H4 (cell line): ENCODE measurements at places on chromosomes 7 and 10. TPM values are rescaled to one million over a fixed set of nuclear protein-coding genes. Genes with fewer than 3 reads are reported as not detected.

The CALU gene
- 462 and 489 TPM in 2 replicates for total RNA-seq

The PIK3AP1 gene
- 0.43 TPM in 1 of 2 replicates, not detected in the other for total RNA-seq

The OPN1SW gene
- total RNA-seq = not detected in 2 replicates

The PRKCQ gene
- total RNA-seq = 6.3 and 6.8 TPM in 2 replicates

The REEP3 gene
- 19.4 and 29.9 TPM in 2 replicates for total RNA-seq

- DNase-seq = no peak
Observed at GRCh38 chr7:155333346-155334234, 35.9 kb downstream of the INSIG1 start.

DNA sequence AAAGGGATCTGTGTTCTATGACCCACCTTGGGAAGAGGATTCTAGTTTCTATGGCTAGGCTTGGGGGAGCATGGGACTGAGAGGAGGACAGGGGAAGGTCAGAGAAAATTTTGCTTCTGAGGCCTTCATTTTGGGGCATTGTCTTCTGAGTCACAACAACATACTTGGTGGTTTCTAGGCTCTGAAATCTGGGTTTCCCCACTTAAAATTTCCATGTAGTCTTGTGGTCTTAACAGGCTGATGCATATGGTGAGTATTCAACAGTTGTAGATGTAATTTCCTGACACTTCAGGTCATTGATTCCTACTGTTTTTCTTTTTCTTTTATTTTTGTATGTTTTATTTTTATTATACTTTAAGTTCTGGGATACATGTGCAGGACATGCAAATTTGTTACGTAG lies 88.5 kb downstream of the ANKRD7 start:
- no peak for DNase-seq

DNA sequence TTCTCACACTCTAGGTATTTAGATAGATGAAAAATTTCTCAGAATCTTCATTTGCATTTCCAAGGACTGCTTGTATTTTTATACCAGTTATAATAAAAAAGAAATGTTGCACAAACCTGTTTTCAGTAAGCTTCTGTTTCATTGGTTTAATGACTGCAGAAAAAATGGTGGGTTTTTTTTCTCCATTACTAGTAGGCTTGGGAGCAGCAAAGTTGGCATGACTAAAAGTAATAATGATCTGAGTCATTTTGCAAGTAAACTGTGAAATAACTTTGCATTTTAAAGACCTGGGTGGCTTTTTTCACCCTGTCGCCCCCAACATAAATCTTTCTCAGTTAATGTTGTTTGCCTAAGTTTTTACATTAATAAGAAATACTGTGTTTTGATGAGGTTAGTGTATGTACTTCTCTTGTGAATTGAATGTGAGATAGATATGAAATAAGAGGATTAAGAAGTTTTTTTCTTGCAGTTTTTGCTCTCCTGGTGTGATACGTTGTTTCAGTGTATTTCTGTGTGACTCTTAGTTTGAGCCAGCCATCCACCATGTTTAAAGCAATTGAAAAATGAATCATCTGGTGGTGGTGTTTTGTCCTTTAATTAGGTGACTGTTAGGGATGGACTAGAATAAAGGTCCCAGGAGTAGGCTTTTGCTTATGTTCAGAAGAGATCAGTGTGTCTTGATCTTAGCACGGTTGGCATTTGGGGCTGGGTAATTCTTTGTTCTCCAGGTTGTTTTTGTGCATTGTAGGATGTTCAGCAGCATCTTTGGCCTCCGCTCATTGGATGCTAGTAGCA lies 1.8 kb downstream of the GNAI1 start:
- no peak for DNase-seq

GRCh38 chr10:74223755-74224529 lies 72.9 kb downstream of the ADK start:
- no peak for DNase-seq

DNA sequence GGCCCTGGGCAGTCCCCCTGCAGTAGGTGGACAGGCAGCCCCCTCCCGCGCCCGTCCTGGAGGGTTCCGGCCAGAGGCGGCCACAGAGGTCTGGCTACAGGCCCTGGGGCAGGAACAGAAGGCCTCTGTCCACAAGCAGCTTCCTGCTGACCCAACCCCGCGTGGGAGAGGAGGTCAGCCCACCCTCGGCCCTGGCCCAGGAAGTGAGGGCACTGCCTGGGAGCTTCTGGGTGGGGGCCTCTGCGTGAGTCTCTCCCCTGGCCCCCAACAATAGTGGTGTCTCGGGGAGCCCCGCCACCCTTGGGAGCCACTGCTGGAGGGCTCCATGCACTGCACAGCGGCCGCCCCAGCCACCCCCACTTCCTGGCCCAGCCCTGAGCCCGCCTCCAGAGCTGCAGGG lies 4.7 kb downstream of the MICALL2 start:
- no peak for DNase-seq

GRCh38 chr7:19145434-19146115 lies 354 bp upstream of the FERD3L start:
- no peak for DNase-seq

DNA sequence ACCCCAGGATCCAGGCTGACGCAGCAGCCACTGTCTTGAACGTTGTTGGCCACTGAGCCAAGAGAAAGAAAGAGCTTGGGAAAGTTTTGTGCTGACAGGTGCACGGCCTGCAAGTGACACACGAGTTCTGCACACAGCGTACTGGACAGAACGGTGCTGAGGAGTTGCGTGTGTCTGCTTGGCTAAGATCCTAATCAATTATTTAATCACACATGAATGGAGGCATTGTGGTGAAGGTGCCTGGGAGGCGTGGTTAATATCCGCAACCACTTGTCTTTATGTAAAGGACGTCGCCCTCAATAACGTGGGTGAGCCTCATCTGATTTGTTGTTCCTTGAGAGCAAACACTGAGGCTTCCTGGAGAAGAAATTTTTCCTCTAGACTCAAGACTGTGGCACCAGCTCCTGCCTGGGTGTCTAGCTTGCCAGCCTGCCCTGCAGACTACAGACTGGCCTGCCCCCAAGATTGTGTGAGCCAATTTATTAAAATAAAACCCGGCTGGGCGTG lies 16.6 kb upstream of the GNA12 start:
- no peak for DNase-seq

DNA sequence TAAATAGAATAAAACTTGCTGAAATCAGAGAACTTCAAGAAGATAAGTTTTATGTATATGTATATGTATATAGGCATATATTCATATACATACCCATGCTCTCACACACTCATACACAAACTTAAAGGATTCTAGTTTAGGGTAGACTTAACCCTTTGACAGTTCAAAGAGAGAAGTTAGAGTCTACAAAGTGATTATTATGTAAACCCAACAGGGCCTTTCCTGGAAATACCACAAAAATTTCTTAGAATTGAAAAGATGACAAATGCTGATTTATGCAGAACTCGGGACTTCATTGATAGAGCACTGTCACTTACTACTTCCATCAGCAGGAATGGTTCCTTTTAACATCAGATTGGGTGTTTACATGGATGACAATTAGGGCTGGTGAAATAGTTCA lies 763.5 kb downstream of the AUTS2 start:
- DNase-seq = no peak

GRCh38 chr7:79652619-79653018 lies 199.2 kb upstream of the MAGI2 start:
- DNase-seq = no peak

- DNase-seq = no peak
Observed at GRCh38 chr7:101846800-101847538, 29.5 kb downstream of the CUX1 start.

DNA sequence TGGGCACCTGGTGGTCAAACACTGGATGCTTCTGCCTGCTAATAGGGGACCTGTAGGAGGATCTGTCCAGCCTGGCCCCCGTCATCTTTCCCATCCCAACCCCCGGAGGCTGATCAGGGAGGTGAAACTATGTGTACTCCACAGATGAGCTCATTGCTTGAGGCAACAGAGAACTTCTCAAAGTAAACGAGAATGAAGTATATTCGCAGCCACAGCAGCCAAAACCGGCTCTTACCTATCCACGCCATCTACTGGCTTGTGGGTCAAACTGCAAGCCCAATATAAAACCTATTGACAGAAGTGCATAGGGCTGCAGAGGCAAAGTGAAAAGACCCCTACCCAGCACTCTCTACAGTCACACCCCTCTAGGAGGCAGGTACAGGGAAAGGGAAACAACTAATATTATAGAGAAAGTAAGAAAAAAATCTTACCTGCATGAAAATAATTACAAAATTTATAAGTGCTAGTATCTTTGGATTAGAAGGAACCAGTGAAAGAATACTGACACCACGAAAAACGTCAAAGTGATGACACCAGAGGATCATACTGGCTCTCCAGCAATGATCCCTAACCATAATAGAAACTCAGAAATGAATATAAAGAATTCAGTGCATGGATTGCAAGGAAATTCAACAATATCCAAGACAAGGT lies 973.5 kb downstream of the ANKRD7 start:
- peak; percentile 71 for DNase-seq

DNA sequence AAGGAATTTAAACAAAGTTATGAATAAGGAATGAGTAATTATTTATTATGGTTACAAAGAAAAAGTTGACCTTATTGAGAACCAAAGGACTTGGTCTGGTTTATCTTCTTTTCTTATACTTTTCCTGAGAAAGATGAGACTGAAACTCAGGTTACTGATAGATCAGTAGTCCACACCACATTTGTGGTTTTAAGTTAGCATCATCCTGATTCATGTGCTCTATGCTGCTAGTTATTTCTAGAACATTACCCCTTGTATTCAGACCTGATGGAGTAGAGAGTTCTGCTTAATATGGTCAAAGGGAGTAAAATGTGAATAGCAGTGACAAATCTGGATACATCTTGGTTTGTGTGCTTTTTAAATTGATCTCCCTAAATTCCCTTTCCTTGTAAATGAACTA lies 63.8 kb downstream of the FOXP2 start:
- no peak for DNase-seq

GRCh38 chr10:59373071-59373470 lies 10.7 kb upstream of the FAM13C start:
- DNase-seq = no peak

GRCh38 chr7:40658729-40659128 lies 523.9 kb downstream of the SUGCT start:
- no peak for DNase-seq

DNA sequence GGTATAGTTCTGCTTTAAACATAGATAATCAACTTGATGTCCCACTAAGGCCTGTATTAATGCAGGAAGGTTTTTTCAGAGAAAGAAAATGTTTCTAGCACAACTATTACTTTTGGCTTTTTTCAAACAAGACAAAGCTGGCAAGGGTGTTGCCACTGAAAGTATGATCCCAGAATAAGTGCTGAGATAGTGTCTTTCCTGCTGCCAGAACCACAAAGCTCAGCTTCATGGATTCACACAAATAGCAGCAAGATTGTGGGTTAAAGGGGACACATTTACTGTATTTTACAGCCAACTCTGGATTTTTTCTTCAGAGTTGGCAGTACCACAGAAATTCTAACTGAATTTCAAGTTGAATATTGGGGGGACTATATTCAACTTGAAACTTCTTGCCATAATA lies 4.3 kb downstream of the NCOA4 start:
- no peak for DNase-seq

- DNase-seq = no peak
Observed at GRCh38 chr10:32687116-32687515, 241.2 kb downstream of the CCDC7 start.

DNA sequence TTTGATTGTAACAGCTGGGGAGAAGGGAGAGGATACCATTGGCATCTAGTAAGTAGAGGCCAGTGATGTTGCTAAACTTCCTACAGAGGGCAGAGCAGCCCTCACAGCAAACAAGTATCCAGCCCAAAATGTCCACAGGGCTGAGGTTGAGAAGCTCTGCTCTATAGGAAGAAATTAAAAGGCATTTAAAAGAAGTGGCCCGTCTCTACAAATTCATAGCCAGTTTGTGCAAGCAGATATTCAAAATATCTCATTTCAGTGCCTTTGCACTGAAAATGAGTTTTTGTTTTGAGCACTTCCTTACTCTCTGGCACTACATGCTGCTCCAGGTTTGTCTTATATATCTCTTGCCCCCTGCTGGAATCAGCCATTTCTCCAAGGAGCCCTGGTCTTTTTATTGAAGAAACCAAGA lies 330.0 kb downstream of the BBS9 start:
- peak; percentile 65 for DNase-seq

DNA sequence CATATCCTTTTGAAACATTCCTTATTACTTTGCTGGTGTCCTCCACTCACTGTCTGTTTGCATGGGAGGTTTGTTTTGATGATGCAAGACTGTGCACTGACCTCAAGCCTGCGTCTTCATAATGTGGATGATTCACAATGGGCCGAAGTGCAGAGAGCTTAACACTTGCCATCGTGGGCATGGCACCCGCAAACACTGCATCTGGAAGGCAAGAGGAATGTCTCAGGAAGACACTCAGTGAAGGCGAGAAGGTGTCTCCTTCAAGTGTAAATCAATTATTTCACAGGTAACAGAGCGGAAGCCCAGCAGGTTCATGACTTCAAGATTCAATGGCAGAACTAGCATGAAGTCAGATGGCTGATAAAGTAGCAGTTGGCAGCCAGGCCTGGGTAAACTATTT lies 98.1 kb downstream of the DPY19L1 start:
- DNase-seq = peak; percentile 36

DNA sequence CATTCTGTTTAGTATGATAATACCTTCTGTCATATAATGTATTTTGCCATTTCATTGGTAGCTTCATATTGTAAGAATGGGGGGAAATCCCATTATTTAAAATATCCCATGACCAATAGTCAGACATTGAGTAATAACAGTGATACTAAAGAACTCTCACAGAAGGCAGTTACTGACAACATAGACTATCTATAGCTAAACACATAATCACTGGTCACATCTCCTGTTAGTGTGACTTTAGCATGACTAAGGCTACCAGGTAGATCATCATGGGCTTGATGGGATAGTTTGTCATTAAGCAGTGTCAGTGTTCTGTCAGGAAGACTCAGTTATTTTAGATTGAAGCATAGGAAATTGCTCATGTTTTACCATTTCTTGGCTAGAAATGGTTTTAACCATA lies 16.4 kb downstream of the OPN1SW start:
- DNase-seq = no peak

DNA sequence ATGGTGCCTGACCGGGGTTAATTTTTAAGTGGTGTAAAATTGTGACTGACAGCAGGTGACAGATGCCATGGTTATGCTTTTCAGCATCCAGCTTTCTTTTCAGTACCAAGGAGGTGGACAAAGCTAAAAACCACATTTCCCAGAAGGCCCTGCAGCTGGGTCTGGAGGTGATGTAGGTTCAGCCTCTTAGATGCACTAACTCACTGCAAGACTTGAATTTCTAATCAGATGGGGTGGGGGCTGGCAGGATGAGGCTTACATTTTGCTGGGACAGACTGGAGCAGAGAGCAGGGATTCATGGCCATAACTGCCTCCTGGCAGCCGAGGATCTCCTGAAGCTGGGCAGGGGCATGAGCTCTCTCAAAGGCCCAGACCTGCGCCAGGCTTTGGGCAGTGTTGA lies 52.4 kb downstream of the PDIA4 start:
- no peak for DNase-seq
